ENCODE measurements at places on chromosomes 5 and 9.
A peak's percentile ranks its signal among the peaks of the same experiment; 100 is the strongest.

DNA sequence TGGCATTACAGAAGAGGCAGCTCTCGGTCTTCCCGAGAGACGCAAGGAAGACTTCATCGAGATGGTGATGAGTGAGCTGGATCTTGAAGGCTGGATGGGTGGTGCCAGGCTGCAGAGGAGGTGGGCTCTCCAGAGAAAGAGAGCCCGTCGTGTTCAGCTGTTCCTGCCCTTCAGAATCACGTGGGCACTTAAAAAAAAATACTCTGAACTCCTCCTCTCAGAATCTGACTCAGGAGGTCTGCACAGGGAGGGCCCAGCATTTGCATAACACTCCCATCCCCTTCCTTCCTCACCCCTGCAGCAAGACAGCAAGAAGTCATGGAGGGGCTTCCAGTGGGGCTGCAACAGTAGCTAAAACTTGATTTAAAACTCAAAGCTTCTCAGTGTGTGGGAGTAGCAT, 203.0 kb downstream of the ATPSCKMT start:
- DNase-seq: no peak

DNA sequence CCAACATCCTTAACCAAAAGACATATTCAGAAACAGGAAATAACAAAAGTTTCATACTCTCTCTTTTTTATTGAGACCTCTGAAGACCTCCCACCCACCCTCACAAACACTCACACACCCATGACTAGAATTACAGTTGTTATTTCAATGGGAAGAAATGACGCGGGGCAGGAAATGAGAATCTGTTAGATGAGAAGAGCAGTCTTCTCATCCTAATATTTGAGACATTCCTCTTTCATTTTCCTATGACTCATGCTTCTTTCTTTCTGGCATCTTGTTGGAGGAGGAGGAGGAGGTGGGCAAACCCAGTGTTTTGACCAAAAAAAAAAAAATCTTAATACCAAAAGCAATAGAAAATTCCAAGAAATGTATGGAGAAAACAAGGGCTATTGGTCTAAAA, 179.5 kb upstream of the TARS1 start:
- DNase-seq: peak; percentile 33

GRCh38 chr5:68193481-68194036, 22.0 kb upstream of the PIK3R1 start:
- DNase-seq: no peak

GRCh38 chr5:56588636-56589480, 226.5 kb upstream of the MAP3K1 start:
- no peak for DNase-seq

- DNase-seq: no peak
Measured at GRCh38 chr5:137095597-137095996, 403.5 kb downstream of the SPOCK1 start.

- peak; percentile 58 for DNase-seq
Measured at GRCh38 chr5:158943057-158943456, 156.7 kb downstream of the EBF1 start.

DNA sequence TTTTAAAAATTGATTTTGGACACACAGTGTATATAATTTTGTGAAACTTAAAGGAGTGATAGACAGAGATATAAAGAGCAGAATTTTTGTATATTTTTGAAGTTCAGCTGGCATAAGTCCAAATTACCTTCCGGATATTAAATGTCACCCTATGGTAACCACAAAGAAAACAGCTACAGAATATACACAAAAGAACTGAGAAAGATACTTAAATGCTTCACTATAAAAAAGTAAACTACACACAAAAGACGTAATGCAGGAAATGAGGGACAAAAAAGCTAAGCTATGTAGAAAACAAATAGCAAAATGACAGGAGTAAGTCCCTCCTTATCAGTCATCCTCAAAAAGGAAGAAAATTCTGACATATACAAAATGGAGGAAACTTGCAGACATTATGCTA, 29.4 kb downstream of the HACD4 start:
- no peak for DNase-seq

GRCh38 chr9:95429096-95429495, 87.7 kb downstream of the PTCH1 start:
- no peak for DNase-seq

- DNase-seq: peak; percentile 43
Measured at GRCh38 chr5:114450437-114450836, 88.6 kb downstream of the KCNN2 start.

DNA sequence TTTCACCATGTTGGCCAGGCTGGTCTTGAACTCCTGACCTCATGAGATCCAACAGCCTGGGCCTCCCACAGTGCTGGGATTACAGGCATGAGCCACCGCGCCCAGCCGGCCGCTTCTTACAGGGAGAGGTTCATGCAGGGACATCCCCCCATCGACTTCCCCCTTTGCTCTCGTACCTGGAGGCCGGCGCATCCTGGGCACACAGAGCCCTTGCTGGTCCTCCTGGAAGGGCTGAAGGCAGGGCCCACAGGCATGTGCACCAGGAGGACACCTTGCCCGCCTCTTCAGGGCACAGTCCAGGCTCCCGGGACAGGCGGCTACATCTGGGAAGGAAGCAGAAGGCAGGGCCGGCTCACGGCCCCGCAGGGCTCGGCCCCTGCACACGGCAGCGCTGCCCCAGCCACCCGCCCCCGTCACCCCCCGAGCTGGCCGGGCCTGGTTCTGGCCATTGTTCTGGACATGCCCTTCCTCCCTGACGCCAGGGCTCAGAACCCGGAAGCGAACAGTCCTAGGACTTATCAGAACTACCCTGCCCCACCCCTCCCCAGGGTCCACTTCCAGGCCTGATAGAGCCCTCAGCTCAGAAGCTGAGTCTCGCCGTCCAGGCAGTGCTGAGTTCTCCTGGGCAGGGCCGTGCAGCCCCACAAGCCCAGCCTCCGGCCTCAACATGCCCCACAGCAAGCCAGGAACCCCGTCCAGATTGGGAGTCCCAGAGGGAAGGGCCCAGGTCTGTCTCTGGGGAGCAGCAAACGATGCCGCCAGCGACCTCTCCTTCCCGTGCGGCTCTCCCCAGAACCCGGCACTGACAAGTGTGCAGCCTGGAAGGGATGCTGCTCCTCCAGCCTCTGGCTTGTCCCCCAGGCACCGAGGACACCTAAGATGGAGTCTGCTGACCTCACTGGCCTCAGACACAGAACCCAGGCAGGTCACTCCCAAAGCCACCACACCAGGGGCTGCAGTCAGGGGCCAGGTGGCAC, 2.9 kb downstream of the NPDC1 start:
- no peak for DNase-seq

DNA sequence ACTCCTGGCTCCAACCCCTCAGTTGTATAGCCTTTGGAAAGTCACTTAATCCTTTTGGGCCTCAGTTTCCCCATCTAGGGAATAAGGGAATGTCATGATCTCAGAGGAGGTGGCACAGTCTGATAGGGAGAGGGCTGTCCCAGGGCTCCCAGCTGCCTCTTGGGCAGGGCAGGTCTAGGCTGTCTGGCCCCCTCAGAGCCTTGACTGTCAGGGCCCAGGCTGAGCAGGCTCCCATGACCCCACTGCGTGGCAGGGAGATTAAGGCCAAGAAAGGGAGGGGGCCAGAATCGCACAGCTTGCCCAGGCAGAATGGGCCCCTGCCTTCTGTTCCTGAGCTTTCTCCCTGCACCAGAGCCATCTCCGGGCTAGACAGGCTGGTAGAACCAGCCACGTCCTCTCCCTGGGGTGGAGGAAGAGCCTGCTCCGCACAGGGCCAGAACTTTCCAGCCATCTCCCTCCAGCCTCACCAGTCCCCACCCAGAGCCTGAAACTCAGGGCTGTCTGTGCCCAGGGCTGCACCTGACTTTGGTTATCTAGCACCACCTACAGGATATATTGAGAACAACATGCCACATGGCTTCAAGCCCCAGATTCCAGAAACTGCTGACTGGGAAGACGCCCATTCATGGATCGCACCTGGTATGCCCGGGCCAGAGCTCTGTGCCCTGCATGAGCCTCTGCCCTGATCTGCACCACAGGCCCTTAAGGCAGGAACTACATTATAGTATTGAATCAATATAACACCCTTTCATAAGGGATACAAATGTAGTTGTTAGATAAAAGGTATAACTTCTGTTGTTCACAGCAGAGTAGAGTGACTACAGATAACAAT, 32.1 kb downstream of the NAIF1 start:
- peak; percentile 65 for DNase-seq

GRCh38 chr9:21015129-21015815, 16.2 kb downstream of the HACD4 start:
- no peak for DNase-seq

DNA sequence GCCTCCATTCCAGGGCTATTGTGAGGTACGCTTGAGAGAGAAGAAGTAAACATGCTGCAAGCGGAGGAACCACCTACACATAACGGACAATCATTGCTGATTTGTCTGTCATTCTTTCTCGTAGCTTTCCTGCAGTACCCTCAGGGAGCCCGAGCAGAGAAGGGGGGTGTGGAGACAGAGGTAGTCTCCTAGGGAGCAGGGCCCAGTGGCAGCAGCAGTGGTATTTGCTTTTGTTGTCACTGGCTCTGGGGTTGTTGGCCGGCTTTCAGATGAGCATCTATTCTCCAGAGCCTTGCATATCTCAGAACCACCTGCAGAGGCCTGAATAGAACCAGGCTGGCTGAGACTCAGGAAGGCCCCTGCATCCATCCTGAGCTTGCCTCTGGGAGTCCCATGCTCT, 19.9 kb downstream of the ENHO start:
- DNase-seq: no peak

GRCh38 chr5:25552871-25553481, 908.2 kb upstream of the CDH10 start:
- no peak for DNase-seq

- no peak for DNase-seq
Measured at GRCh38 chr9:94611638-94612068, 18.0 kb upstream of the FBP2 start.

- DNase-seq: no peak
Measured at GRCh38 chr9:77488439-77489126, 159.5 kb downstream of the GNA14 start.

DNA sequence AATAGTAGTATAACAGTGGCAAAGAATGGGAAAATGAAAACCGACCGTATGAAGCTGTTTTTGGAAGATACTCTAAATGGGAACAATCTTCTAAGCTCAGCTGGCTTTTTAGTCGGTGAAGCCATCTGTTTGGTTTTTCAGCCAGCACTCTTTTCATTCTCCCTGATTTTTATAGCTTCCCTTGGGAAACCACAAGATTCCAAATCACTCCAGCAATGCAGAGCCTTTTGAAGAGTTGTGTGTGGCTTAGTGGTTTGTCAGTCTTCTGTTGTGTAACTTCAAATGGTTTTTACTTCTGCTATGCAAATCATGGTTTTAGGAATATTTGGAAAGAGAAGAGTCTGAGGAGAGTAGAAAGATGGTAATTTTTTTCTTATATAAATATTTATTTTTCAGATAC, 180.7 kb downstream of the KDM4C start:
- DNase-seq: peak; percentile 90

DNA sequence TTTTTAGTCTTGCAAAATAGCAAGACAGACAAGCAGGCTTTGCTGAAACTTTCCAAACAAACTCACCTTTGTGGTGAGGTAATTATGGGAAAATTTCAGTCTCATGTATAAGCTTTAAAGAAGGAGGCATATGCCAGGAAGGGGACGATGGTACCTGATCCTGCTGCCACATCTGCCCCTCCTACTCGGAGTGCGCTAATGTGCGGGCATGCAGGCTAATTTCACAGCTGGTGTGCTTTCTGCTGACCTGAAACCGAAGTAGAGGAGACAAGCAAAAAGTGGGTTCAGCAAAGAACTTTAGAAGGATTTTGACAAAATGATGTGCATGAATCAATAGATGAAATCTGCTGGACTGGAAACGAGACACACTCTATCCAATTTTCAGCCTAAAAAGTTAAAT, 117.1 kb upstream of the IRX4 start:
- DNase-seq: no peak

GRCh38 chr9:34170237-34170991, 8.4 kb upstream of the UBAP1 start:
- no peak for DNase-seq

DNA sequence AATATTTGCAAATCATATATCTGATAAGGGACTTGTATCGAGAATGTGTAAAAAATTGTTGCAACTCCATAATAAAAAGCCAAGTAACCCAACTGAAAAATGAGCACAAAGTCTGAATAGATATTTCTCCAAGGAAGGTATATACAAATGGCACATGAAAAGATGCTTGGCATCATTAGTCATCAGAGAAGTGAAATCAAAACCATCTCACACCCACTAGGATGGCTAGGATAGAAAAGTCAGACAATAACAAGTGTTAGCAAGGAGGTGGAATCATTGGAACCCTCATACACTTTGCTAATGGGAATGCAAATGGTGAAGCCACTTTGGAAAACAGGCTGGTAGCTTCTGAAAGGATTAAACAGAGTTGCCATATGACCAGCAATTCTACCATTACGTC, 182.7 kb downstream of the ERCC6L2 start:
- no peak for DNase-seq

DNA sequence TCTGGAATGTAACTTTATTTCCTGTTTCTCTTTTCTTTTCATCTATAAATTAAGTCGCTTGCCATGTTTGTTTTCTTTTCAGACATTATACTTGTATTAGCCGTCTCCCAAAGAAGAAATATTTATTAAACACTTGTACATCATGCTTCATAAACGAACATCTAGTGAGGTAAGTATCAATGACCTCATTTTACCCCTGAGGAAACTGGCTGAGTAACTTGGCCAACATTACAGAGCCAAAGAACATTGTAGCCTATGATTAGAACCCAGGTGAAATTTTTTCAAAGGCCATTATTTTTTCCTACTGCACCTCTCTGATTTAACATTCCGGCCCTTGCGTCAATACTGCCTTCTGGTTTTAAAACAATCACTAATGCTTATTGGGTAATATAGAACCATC, 4.2 kb downstream of the FREM1 start:
- DNase-seq: no peak

- DNase-seq: peak; percentile 87
Measured at GRCh38 chr5:157473383-157474320, 13.6 kb downstream of the NIPAL4 start.

DNA sequence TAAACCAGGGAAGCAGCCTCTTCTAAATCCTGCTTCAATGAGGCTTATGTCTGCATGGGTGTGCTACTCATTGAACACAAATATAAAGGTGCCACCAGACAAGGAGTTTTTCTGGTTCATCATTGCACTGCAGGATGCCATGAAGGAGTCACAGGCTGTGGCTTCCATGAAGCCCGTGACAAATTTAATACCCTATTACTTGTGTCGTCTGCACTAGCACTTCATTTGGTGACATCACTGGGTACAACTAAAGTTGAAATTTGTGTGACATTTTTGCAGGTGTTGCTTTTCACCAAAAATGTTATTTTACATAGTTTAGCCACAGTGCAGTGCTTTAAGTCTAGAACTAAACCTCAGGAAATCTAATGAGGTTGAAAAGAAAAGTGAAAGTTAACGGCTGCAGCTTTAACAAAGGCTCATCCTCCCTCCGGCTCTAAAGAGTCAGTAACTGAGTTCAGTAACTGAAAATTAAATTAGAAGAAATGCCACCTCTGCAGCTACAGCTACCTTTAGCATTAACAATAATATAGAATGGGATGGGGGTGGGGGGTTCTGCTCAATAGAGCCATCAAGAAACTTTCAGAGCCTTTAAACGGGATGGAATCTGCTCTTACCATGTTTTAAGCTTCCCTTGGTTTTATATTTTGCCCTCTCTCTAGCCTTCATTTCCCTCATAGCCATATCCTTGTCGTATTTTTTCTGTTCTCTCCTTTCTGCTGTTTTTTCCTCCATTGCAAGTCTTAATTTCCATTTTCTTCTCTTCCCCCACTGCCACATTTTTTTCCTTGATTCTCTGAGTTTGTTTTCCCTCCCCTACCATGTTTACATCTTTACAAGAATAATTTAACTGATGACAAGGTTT, 233.8 kb upstream of the TMEM161B start:
- no peak for DNase-seq

Measured in HFFc6 (cell line).